Endothelial cell of coronary artery (primary cell): ENCODE measurements at places on chromosomes 3 and 15. TPM values are rescaled to one million over a fixed set of nuclear protein-coding genes. Genes with fewer than 3 reads are reported as not detected.

The SELENOT gene
- total RNA-seq: 98.5 and 137 TPM in 2 replicates

The TMC3 gene
- not detected in 2 replicates for total RNA-seq

The ARL14 gene
- total RNA-seq: not detected in 2 replicates

The CDC25A gene
- total RNA-seq: 5.9 and 12.4 TPM in 2 replicates

The LRTM1 gene
- not detected in 2 replicates for total RNA-seq

The PLCH1 gene
- total RNA-seq: 0.09 TPM in 1 of 2 replicates, not detected in the other

The FILIP1L gene
- 20.0 and 47.9 TPM in 2 replicates for total RNA-seq

The CASR gene
- not detected in 2 replicates for total RNA-seq

The UNC45A gene
- 121 and 127 TPM in 2 replicates for total RNA-seq

The PROK2 gene
- total RNA-seq: not detected in 2 replicates

The TGM5 gene
- total RNA-seq: not detected in 2 replicates

The XYLB gene
- 3.2 and 3.5 TPM in 2 replicates for total RNA-seq

The DCBLD2 gene
- 98.2 and 145 TPM in 2 replicates for total RNA-seq

The GNAT1 gene
- total RNA-seq: 0.54 TPM in 1 of 2 replicates, not detected in the other

The SCAMP2 gene
- total RNA-seq: 14.6 and 18.4 TPM in 2 replicates

The PAK2 gene
- 49.3 and 72.7 TPM in 2 replicates for total RNA-seq
